ENCODE measurements at places on chromosomes 2 and 18. TPM values are rescaled to one million over a fixed set of nuclear protein-coding genes. Genes with fewer than 3 reads are reported as not detected.
A peak's percentile ranks its signal among the peaks of the same experiment; 100 is the strongest.

DNA sequence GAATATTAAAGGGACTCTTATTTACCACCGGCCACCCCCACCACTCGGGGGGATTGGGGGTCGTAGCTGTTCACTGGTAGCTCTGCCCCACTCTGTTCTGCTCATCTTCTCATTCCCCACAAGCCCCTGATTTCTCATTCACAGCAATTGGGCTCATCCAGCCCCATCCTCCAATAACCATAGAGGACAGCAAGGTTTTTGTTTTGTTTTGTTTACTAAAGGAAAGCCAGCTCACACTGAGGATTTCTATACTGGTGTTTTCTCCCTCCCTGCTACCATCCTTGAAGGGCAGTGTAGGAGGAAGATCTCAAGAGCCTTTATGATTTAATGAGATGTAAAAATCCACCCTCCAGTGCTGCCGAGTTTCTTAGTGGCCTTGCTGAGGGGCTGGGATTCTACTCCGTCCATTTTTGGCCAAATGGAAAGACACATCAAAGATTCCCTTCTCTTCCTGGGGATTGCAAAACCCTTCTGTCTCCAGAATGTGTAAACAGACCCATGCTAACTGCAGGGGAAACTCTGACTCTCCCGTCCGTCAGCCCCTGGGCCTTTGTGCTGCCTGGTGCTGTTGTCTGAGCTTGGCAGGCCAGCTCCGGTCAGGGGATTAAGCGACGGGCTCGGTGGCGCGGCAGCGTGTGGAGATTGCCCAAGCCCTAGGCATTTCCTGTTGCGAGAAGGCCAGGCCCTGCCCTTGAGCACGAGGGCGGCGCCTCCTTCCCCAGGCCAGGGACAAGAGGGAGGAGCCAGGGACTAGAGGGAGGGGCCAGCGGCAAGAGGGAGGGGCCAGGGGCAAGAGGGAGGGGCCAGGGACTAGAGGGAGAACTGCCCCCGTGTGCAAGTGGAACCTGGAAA lies 165.0 kb downstream of the ANTXR1 start:
- H3K4me1 ChIP-seq = peaks cover 4% of the 10 kb centered on the region
- no peak overlapping the region for H3K4me3 ChIP-seq
- H3K27ac ChIP-seq = no peak overlapping the region
- peak; percentile 5 for DNase-seq

Gene DCDC2C
- total RNA-seq = not detected

GRCh38 chr2:37324786-37325624 lies at the start of gene PRKD3:
TSS of gene PRKD3 (minus strand) at chr2:37324833. CDS start at chr2:37316524, 8,309 bp downstream.
- H3K27ac ChIP-seq = peak within 1 kb of the TSS; percentile 94
- peaks cover 29% of the 10 kb centered on the region for H3K4me1 ChIP-seq
- peak; percentile 65 for DNase-seq
- peaks cover 11% of the 10 kb centered on the region for H3K27me3 ChIP-seq
- peak within 1 kb of the TSS; percentile 93 for H3K4me3 ChIP-seq

Gene SLC11A1
- 0.13 TPM for total RNA-seq

Gene CD8A
- total RNA-seq = 419 TPM

Data from activated CD8-positive, alpha-beta T cell treated with anti-CD3 and anti-CD28 coated beads for 36 hours (primary cell).